ENCODE measurements at places on chromosomes 7 and 10. TPM values are rescaled to one million over a fixed set of nuclear protein-coding genes. Genes with fewer than 3 reads are reported as not detected.

DNA sequence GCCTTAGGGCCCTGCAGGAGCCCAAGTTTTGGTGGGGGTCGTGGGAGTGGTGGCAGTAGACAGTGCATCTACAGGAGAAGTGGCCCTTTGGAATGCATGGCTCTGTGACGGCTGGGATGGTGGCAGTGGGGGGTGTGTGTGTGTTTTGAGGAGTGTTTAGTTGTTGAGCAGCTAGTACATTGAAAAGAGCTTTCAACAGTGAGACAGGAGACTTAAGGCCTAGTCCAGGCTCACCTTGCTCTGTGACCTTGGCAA is 27.1 kb downstream of the ZNF775 start:
- no peak for DNase-seq

Gene STOX1
- total RNA-seq, result 1.3 TPM

- DNase-seq, result no peak
Measured at GRCh38 chr7:4683884-4684565, 1.9 kb downstream of the FOXK1 start.

GRCh38 chr7:129366-130221 is 62.8 kb upstream of the FAM20C start:
- DNase-seq, result no peak

Gene MYH16
- not detected for total RNA-seq

DNA sequence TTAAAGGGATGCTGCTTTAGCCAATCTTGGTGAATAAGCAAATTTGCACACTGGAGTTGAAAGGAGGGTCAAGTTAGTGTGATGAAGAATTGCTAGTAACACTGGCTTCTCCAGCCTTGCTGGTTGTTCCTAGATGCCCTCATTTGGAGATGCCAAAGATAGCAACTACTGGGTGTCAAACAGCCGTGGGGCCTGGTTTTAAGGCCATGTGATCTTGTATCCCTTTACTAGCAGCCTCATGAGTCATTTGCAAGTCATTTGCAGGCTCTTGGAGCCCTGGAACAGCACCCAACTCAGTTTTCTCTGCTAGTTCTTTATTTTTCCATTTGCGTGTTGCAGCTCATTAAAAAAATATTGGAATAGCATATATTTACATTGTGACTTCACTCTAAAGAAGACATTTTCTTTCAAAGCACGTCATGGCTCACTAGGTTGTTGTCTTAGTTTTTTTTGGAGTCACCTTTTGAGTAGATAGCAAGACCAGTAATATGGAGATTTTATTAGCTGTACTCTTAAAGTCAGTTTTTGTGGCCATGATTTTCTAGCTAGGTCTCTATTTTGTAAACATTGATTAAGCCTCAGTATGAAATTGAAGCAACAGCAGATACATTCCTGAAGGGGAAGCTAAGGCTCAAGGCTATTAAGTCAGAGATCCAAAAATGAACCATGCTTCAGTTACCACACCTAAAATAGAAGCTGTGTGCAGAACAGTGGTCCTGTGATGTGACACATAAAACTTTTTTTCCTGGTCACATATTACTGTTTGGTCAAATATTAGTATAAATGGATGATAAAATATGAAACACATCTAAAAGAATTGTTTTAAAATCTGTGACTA is 1.3 kb downstream of the LSMEM1 start:
- no peak for DNase-seq

Gene IMPDH1
- 36.2 TPM for total RNA-seq

DNA sequence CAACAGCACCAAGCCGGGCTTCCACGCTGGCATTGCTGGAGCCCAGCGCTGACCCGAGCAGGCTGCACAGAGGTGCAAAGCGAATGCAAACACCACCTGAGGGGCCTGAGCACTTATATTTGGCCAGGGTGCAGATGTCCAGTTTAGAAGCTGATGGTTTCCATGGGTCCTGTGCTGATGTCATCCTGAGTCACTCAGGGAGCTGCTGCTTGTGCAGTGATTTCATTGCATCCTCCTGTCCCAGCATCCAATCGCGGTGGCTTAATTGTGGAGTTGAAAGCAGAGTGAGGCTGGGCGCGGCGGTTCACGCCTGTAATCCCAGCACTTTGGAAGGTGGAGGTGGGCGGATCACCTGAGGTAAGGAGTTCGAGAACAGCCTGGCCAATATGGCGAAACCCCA is 410.2 kb upstream of the KLF6 start:
- no peak for DNase-seq

- DNase-seq, result no peak
Measured at GRCh38 chr7:116223588-116223987, 13.2 kb downstream of the TES start.

Gene GPRIN2
- total RNA-seq, result 2.5 TPM

Gene PNLIP
- not detected for total RNA-seq

GRCh38 chr7:42869131-42870020 is 42.5 kb downstream of the C7orf25 start:
- no peak for DNase-seq

- DNase-seq, result no peak
Measured at GRCh38 chr10:110793886-110794285, 77.8 kb upstream of the PDCD4 start.

Gene ABCC2
- total RNA-seq, result 0.24 TPM

Gene PRTFDC1
- 4.4 TPM for total RNA-seq

Gene PI4K2A
- 22.0 TPM for total RNA-seq

GRCh38 chr10:90363799-90364483 is 493.9 kb downstream of the HTR7 start:
- no peak for DNase-seq

- no peak for DNase-seq
Measured at GRCh38 chr10:47109906-47110305, 190.1 kb upstream of the GDF10 start.

Gene CYP2W1
- not detected for total RNA-seq

DNA sequence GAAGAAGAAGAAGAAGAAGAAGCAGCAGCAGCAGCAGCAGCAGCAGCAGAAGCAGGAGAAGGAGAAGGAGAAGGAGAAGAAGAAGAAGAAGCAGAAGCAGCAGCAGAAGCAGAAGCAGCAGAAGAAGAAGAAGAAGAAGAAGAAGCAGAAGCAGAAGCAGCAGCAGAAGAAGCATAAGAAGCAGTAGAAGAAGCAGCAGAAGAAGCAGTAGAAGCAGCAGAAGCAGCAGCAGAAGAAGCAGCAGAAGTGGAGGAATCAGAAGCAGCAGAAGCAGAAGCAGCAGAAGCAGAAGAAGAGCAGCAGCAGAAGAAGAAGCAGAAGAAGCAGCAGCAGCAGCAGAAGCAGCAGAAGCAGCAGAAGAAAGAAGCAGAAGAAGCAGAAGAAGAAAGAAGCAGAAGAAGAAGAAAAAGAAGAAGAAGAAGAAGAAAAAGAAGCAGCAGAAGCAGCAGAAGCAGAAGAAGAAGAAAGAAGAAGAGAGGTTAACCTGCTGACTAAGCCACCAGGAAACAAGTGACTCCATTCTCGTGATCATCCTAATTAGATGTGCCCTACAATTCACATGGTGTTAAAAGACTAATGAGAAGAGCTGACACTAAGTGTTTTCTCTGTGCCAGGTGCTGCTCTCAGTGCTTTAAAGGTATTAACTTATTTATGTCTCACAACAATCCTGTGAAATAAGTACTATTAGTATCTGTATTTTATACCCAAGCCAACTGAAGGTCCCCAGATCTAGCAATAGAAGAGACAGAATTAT is 11.6 kb downstream of the CDNF start:
- no peak for DNase-seq

Gene FIGNL1
- total RNA-seq, result 7.6 TPM

Gene PRKCQ
- not detected for total RNA-seq

Gene BTBD16
- total RNA-seq, result not detected

- no peak for DNase-seq
Measured at GRCh38 chr7:66152371-66153191, 37.9 kb downstream of the CRCP start.

Gene ZNF804B
- total RNA-seq, result not detected

Measured in osteocyte (in vitro differentiated cells).